ENCODE measurements at places on chromosomes 11 and 22. TPM values are rescaled to one million over a fixed set of nuclear protein-coding genes. Genes with fewer than 3 reads are reported as not detected.

Gene DKK3
- total RNA-seq, result 201 TPM

GRCh38 chr11:34680206-34680605 lies 59.3 kb downstream of the EHF start:
- no peak for DNase-seq

DNA sequence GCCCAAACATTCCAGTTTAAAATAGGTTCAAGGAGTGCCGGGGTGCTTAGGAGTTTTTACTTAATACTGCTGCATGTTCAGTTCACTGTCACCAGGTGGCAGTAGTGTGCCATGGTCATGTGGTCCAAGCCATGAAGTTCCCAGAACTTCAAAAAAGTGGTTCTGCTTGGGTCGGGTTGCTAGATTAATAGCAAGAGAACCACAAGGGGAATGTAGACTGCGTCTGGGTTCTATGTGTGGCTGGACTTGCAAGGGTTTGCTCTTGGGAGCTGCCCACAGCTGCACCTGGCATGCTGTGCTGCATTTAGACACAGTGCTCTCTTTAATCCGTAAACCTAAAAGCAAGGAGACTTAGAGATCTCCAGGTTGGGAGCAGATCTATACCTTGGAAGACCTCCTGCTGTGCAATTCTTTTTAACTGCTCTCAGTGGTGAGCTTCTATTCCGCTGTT lies 6.5 kb upstream of the SPON1 start:
- peak; percentile 68 for DNase-seq

Gene TP53I11
- 101 TPM for total RNA-seq

Gene MYEOV
- total RNA-seq, result 1.2 TPM

DNA sequence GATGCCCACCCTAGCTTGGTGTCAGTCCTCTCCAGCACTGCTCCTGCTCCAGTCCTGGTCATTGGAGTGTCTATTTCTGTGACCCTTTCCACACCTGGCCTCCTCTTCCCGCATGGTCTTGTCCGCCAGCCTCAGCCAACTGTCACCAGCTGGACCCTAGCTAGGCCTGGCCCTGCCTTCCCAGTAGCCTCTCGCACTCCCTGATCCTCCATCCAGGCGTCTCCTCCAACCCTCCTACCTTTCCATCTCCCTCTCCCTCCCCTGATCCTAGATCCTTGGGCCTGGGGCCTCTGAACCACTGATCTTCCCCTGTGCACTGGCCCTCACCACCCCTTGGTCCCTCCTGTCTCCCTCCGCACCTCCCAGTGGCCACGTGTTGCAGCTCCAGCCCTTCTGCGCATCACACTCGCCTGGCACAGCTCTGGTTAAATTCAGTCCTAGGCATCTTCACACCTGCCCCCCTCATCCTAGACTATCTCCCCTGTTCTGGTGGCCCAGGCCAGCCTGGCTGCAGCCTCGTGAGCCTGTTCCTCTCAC lies 9.9 kb downstream of the SYNGR1 start:
- DNase-seq, result no peak

DNA sequence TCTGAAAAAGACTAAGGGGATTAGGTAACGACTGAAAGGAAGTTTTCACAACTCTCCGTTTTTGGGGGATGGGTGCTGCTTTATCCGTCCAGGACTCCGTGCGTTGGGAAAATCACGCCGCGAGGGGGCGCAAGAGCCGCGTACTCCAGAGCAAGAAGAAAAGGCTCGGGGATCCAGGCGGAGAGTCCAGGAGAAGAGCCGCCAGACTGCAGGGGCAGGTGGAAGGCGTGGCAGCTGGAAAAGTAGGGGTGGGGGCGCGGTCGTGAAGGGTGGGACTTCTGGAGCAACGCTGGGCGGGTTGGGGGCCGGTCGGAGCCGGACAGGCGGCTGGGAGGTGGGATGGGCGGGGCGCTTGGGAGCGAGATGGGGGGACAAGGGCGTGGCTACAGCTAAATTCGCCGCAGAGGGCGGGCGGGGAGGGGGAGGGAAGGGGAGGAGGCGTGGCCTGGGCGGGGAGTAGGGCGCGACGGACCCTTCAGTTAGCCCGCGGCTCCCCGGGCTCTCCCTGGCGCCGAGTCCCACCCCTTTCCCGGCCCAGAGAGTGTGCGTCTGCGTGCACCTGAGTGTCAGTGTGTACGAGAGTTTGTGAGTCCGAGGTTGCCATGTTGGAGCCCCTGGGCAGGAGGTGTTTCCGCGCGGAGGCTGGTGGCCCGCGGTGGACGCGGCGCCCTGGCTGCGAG lies 613 bp upstream of the ARHGEF17 start:
- DNase-seq, result peak; percentile 100

GRCh38 chr22:29623059-29623458 lies 19.6 kb downstream of the NF2 start:
- DNase-seq, result no peak

Gene NAA40
- 14.5 TPM for total RNA-seq

DNA sequence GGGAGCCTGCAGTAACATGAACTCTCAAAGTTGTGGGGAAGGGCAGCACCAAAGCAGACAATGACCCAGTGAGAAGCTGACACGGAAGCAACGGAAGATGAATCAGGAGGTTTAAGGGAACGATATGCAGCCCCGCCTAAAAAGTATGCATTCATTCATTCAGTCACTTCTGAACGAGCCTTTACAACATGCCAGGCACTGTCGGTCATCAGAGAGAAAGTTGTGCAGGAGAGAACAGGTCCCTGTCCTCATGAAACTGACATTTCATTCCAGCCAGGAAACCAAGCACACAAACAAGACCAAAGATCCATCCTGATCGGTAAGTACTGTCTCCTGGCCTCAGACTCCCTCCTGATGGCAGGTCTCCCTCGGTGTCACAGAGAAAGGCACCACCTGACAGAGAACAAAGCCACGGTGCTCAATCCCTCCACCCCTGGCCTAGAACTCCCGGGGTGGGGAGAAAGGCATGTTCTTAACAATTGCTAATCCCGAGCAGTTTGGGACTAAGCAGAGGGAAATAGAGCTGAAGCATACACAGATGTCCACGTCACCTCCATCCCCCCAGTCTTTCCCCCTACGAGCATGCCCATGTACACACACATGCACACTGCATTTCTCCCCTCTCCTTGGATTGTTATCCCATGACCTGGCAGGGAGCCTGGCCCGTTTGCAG lies 49.3 kb downstream of the LRFN4 start:
- DNase-seq, result peak; percentile 78

GRCh38 chr11:12968826-12969225 lies 40.3 kb upstream of the RASSF10 start:
- DNase-seq, result no peak

GRCh38 chr11:77136074-77136473 lies 8.0 kb downstream of the MYO7A start:
- no peak for DNase-seq

Gene TMPRSS13
- total RNA-seq, result 0.58 TPM

DNA sequence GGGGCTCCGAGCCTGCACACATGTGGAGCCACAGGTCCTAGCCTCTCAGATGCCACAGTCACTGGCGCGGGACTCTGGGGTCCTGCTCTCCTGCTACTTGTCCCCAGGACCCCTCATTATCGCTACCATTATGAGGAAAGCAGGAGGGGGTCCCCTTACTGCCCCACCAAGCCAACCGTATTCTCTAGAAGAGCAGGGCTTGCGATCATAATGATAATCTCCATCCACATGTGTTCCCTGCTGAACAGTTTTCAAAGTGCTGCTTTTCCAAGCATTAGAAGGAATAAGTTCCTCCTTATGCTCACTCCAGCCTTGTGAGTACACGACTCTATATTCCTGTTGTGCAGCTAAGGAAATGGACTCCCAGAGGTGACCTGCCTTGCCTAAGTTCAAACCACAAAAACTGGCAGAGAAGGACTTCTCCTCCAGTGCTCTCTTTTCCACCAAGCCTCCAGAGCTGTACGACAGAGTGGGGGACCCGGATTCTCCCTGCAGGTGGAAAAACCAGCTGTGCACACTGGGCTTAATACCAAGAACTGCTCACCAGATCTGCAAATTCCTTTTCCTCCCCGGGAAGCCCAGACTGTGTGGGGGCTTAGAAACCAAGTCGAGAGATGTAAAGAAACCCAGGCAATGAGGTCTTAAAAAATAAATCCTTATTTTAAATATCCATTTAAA lies 92.8 kb upstream of the DRD2 start:
- no peak for DNase-seq

DNA sequence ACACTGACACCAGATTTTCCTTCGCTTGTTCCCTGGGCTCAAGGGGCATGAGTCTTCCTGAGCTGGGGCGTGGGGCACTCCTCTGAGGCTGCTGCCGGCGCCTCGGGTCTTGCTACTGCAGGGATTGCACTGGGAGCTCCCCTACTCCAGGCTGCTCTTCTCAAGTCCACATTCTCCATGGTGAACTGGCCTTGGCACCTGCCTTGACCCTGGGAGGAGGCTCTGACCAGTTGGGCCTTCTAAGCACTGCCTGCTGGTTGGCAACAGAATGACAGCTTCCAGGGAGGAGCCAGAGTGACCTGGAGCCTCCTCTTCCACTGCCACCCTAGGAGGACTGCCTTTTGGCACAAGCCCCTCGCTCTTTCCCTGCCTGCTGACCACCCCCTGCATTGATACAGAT lies 9.5 kb downstream of the FREY1 start:
- no peak for DNase-seq

Gene APOBEC3G
- 8.9 TPM for total RNA-seq

DNA sequence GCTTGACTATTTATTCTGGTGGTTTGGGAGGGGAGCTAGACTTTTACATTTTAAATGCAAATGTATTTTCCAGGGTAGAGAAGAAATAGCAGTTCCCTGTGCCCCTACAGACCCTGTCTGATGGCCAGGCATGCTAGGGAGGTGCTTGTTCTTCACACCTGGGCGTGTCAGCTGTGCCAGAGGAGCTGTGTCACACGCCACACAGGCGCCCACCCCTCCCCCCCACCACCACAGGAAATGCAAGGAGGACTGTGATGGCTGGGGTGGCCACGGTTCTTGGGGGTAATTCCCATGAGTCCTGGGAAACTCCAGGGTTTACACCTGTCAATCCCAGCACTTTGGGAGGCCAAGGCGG lies 82.2 kb downstream of the FLI1 start:
- no peak for DNase-seq

GRCh38 chr11:96263238-96263763 lies 79.7 kb downstream of the MAML2 start:
- DNase-seq, result no peak

Gene CARD10
- 31.6 TPM for total RNA-seq

DNA sequence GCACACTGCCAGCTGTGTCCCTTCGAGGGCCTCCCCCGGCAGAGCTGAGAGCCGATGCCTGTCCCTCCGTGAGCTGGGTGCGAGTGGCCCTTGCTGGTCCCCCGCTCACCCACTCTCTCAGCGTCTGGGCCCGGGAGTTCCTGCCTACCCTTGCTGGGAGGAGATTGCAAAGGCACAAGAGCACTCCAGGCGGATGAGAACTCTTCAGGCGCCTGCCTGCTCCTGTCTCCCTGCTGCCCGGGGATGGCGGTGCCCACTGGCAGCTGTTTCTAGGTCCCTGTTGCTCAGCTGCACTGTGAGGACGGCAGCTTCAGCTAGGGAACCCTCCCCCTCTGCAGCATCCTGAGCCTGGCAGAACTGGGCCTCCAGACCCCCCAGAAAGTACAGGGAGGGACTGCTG lies 61.1 kb downstream of the FLRT1 start:
- no peak for DNase-seq

GRCh38 chr22:32546496-32546895 lies 71.9 kb downstream of the FBXO7 start:
- no peak for DNase-seq

DNA sequence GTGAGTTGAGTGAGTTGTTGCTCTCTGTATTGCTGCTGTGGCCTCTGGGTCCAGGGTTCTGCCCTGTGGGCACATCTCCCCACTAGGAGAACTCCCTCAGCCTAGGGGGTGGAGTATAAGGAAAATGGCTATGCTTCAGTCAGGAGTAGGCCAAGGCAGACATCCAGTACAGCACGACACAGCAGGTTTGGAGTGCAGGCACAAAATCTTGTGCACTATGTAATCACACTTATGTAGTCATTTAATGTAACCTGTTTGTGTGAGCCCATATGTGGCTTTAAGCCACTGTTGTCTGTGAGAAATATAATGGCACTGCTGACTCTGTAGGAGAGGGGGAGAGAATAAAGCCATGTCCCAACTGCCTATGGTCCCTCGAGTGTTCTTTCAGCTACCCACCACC lies 90.1 kb downstream of the CCDC83 start:
- no peak for DNase-seq

- peak; percentile 48 for DNase-seq
Measured at GRCh38 chr11:2590131-2590964, 109.4 kb downstream of the KCNQ1OT1 start.

GRCh38 chr11:57464539-57465181 lies 4.3 kb downstream of the RTN4RL2 start:
- DNase-seq, result no peak

DNA sequence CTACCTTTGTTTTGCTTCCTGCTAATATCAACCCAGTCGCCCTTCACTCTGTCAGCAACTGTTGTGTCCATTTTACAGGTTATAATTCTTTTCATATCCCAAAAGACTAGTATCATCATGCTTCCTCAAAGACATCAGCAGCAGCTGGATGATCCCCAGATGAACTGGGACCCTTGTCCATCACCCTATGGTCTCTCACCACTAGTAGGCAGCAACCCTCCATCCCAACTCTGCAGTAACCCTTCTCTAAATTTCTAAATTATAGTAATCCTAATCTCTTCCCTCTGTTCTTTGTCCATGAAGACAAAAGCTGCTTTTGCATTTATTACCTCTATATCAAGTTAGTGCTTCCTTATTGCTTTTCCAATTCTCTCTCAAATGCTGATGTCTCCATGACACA lies 1025.8 kb downstream of the FAM181B start:
- DNase-seq, result no peak

Gene C11orf21
- total RNA-seq, result 3.1 TPM

Gene MS4A12
- not detected for total RNA-seq

GRCh38 chr11:77051511-77051910 lies 15.3 kb upstream of the CAPN5 start:
- DNase-seq, result no peak

- no peak for DNase-seq
Measured at GRCh38 chr22:42299586-42300258, 29.3 kb upstream of the TCF20 start.

GRCh38 chr11:60916669-60917206 lies 2.8 kb downstream of the TMEM109 start:
- DNase-seq, result no peak

DNA sequence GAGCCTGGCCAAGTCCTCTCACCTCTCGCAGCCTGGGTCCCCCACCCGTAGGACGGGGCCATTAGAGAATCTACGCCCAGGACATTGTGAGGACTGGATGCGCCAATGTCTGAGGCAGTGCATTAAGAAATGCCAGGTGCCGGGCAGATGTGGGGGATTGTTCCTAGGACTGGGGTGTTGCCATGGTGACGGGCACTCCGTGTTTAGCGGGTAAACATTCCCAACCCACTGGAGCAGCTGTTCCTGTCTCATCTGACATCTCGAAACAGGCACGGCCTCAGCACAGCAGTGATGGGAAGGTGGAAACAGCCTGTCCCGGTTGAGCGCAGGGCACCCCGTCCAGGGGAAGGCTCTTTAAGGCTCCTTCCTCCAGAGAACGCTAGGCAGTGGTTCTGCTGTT lies 99.6 kb upstream of the RTL6 start:
- DNase-seq, result no peak
